Stimulated activated CD8-positive, alpha-beta memory T cell treated with anti-CD3 and anti-CD28 coated beads, Interleukin-12 subunit alpha, Interleukin-12 subunit beta, amount 100 ng/mL, for 4 hours (primary cell): ENCODE measurements at places on chromosomes 2 and 18.

- DNase-seq: no peak
Measured at GRCh38 chr2:188388831-188389230, 97.2 kb downstream of the GULP1 start.

DNA sequence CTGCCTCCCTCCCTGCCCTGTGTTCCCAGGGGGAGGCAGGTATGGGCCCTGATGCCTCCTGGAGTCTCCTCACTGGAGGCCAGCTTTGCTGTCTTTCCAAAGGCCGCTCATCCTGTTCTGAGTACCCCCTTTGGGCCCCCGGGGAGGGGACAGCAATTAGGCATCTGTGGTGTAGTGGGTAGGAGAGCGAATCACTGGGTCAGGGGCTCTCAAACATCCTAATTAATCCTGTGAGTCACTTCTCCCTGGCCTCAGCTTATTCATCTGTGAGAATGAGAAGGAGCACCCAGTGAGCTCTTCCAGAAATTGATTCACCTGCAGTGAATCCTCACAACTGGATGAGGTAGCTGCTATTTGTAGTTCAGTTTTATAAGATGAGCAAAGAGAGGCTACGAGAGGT is 16.4 kb downstream of the TET3 start:
- no peak for DNase-seq

- no peak for DNase-seq
Measured at GRCh38 chr2:152405206-152406118, 70.5 kb downstream of the FMNL2 start.

DNA sequence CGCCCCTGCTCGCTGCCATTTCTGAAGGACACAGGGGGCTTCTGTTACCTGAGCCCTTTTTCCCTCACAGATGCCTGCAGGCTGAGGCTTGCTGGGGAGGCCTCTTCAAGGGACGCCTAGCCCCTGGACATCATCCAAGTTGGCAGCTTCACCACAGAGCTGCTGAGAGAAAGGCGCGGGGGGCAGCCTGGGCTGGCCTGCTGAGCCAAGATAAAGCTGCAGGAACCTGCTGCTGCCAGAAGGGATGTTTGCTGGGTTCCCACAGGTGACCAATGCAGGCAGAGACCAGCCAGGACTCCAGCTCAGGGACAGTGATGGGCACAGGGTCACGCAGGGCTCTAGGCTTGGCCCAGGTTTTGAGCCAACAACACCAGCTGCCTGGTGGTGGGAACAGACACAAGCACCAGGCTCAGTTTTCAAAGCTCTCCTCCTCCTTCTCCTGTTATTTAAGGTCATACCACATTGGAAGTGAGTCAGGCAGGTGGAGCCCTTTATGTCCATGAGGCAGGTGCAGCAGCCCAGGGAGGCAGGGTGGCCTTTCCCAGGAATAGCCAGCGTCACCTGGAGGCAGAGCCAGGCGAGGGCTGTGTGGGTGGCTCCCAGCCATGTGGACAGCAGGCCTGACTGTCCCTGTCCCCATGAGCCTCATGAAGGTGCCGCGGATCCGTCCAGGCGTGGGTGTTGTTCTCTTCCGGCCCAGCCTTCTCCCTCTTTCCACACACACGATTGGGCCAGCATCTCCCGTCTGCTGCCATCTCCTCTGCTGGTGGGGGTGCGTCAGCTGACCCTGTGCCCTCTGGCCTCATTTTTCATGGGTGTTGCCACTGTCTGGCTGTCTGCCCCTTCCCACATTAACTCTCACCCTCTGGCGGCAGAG is 515.5 kb upstream of the MYT1L start:
- no peak for DNase-seq

- DNase-seq: no peak
Measured at GRCh38 chr2:168731616-168732015, 70.8 kb upstream of the NOSTRIN start.

- DNase-seq: no peak
Measured at GRCh38 chr2:9057939-9058761, 54.7 kb upstream of the MBOAT2 start.

DNA sequence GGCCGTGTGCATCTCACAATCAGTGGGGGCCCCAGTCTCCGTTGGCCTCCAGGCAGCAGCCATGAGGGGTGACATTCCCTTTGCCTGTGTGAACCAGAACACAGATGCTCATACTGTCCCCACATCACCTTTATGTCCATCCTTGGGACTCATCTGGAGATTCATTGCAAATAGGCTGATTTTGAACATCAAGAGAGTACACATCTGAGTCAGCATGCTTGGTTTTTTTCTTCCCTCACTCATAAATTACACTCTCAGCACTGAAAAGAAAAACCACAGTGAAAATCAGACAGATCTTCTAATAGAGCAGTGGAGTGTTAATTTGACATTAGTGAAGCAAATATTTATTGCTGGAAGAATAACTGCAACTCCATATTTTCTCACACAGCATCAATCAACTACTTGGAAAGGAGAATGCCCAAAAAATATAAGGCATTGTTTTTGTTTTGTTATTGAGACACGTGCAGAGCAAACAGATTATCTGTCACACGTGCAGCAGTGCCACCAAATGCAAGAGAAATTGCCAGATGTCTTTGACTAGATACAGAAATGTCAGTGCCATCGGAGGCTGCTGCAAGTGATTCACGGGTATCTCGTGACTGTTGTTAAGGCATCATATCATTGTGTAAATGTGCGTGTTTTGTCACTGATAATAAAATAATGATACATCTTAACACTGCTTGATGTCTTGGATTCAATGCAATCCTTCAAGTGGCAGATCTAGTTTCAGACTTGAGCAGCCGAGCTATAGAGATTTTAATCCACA is 10.9 kb downstream of the APCDD1 start:
- DNase-seq: no peak

DNA sequence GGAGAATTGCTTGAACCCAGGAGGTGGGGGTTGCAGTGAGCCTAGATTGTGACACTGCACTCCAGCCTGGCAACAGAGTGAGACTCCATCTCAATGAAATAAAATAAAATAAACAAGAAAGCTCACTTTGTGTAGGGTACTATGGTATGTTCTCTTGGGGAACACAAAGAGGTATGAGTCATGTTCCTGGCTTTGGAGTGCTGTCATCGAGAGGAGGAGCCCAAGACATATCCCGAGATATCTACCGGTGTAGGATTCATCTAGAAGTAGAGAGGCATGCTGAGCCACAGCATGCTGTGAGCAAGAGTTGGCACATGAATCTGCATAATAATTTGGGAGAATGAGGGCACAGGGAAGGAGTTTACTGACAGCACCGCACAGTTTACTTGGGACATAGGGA is 244.9 kb upstream of the EPHA4 start:
- DNase-seq: no peak

DNA sequence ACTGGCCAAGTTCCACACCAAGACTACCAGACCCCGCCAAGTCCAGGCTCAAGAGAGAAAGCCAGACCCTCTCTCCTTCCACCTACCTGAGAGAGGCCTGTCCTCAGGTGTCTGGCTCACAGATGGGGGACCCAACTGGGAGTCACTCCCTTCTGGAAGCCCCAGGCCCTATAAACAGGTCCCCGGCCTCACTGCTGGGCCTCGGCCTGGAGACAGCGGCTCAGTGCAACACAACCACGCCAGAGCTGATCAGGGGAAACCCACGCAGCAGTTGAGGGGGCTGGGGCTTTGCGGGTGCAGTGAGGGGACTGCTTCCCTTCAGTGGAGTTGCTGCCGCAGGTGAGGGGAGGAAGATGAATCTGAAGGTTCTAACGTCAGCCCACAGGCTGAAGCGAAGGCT is 22.8 kb upstream of the C1QL2 start:
- no peak for DNase-seq

DNA sequence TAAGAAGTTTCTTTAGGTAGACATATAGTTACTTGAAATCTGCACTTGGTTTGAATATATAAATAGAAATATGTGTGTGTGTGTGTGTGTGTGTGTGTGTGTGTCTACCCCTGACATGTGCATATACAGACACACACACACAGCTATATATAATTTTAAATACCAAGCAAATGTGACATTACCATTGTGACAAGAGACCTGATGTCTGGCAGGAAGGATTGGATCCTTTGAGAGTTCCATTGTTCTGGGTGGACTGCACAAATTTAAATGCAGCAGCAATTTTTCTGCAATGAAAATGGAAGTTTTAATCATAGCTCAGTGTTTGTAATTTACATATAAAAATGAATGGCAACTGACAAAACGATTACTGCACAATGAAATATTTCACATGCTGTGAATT is 87.8 kb upstream of the CCDC195 start:
- no peak for DNase-seq
